Mesenchymal stem cell (in vitro differentiated cells and primary cell): ENCODE measurements at places on chromosomes 7 and 10.
A peak's percentile ranks its signal among the peaks of the same experiment; 100 is the strongest.

GRCh38 chr10:13118784-13119410 is 18.9 kb downstream of the OPTN start:
- peaks cover 20% of the 10 kb centered on the region for H3K36me3 ChIP-seq
- no peak overlapping the region for H3K27ac ChIP-seq
- H3K4me1 ChIP-seq: no peaks in the 10 kb centered on the region
- no peaks in the 10 kb centered on the region for H3K27me3 ChIP-seq
- no peak for DNase-seq
- no peak overlapping the region for H3K4me3 ChIP-seq

DNA sequence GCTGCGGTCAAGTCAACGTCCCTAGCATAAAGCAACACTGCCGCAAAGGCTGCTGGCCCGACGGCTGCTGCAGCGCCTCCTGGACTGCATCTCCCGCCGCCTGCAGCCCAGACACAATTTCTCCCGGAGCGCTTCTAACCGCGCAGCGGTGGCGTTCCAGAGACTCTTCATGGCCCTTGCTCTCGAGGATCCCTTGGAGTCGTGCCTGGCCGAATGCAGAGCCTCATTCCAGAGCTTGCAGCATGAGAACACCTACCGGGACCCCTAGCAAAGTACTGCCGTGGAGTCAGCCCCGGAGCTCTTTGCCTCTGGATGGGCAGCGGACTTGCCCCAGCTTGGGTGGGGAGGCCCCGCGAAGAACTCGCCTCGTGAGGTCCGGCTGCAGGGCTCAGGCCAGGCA is 79.7 kb upstream of the ZNF32 start:
- H3K27ac ChIP-seq: no peak overlapping the region
- peaks cover 5% of the 10 kb centered on the region for H3K27me3 ChIP-seq
- no peaks in the 10 kb centered on the region for H3K4me1 ChIP-seq
- H3K4me3 ChIP-seq: no peak overlapping the region

GRCh38 chr10:24883176-24883575 is 69.2 kb downstream of the PRTFDC1 start:
- no peak overlapping the region for H3K4me3 ChIP-seq
- H3K36me3 ChIP-seq: no peaks in the 10 kb centered on the region
- DNase-seq: no peak
- H3K4me1 ChIP-seq: peaks cover 9% of the 10 kb centered on the region

DNA sequence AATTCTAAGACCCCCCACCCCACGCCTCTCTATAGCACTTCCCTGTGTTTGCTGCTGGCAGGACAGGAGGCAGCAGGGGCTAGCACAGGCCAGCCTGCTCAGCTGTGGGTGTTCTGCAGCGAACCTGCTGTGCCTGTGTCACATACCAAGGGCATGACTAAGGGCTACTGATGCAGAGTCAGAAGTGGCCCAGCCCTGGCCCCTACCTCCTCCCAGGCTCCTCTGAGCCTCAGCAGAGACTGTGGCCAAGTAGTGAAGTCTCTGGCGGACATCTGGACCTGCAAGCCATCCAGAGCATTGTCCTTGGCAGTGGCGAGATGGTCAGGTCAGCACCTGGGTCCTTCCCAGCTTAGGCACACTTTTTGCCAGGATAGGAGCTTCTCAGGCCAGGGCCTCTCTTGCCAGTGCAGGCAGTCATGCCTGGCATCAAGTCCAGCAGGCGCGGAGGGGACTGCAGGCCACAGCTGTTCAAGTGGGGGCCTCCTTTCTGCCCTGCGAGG is 116.3 kb upstream of the RET start:
- peaks cover 18% of the 10 kb centered on the region for H3K27me3 ChIP-seq
- peaks cover 13% of the 10 kb centered on the region for H3K4me1 ChIP-seq
- peak; percentile 9 for DNase-seq
- no peaks in the 10 kb centered on the region for H3K36me3 ChIP-seq
- H3K27ac ChIP-seq: peak overlapping the region; percentile 64

GRCh38 chr10:16602104-16602775 is 80.6 kb upstream of the C1QL3 start:
- no peak overlapping the region for H3K4me3 ChIP-seq
- H3K4me1 ChIP-seq: peaks cover 4% of the 10 kb centered on the region

DNA sequence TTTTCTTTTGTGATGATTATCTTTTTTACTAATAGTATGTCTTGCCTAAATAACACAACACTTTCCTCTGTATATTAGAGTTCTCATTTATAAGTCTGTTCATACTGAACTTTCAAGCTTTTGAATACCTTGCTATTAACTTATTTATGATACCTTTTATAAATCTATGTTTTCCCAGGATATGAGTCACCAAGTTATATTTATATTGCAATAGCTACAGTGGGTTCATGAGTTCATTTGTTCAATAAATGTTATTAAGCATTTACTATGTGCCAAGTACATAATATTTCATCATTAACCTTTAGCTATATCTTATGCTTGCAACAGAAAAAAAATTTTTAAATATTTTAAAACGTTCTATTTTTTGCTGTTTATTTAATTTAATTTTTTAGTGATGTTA is 18.3 kb downstream of the CLCN1 start:
- H3K4me3 ChIP-seq: no peak overlapping the region
- H3K36me3 ChIP-seq: no peaks in the 10 kb centered on the region
- no peak for DNase-seq

- H3K36me3 ChIP-seq: no peaks in the 10 kb centered on the region
- H3K4me3 ChIP-seq: no peak overlapping the region
- H3K27me3 ChIP-seq: no peaks in the 10 kb centered on the region
- no peak overlapping the region for H3K27ac ChIP-seq
These were observed 12.3 kb upstream of the KIF5B start for GRCh38 chr10:32068569-32068968.

DNA sequence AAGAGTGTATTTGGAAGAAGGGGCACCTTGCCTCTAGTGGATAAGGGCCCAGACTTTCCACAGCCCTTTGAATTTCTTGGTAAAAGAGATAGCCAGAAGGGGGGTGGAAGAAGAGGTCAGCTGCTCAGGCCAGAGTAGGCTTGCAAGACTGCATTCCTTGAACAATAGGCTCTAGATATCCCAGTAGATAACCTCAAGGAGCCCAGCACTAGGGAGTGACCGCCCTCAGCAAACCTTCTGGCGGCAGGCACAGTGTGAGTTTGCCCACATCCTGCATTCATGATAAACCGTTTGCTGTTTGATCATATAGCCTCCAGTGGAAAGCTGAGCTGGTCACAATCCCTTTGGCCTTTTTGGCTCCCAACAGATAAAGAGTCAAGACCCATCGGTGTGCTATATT is 70.5 kb downstream of the NPY start:
- H3K4me1 ChIP-seq: no peaks in the 10 kb centered on the region
- no peak overlapping the region for H3K4me3 ChIP-seq
- no peak overlapping the region for H3K27ac ChIP-seq
- H3K36me3 ChIP-seq: no peaks in the 10 kb centered on the region

- no peak overlapping the region for H3K27ac ChIP-seq
- no peaks in the 10 kb centered on the region for H3K27me3 ChIP-seq
- H3K36me3 ChIP-seq: no peaks in the 10 kb centered on the region
- peak; percentile 41 for DNase-seq
- H3K4me3 ChIP-seq: no peak overlapping the region
These were observed 40.2 kb downstream of the ARL4A start for GRCh38 chr7:12727455-12728191.

DNA sequence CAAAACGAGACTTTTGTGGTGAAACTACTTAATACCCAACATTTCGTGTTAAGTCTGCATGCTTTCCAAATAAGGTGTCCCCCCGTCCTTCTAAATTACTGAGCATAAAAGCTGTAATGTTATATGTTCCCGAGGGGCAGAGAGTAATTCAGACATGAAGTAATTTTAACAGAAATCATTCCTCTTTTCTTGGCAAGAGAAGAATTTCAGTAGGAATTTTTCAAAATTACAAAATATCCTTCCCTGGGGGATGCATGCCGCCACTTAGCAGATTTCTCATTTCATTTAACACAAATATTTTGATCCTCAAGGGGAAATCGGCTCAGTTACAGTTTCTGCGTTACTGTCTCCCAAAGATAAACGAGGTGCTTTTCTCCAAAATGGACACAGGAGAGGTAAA is 213.2 kb upstream of the RHOBTB1 start:
- no peaks in the 10 kb centered on the region for H3K36me3 ChIP-seq
- H3K27me3 ChIP-seq: peaks cover 46% of the 10 kb centered on the region
- H3K4me3 ChIP-seq: no peak overlapping the region
- H3K4me1 ChIP-seq: no peaks in the 10 kb centered on the region

DNA sequence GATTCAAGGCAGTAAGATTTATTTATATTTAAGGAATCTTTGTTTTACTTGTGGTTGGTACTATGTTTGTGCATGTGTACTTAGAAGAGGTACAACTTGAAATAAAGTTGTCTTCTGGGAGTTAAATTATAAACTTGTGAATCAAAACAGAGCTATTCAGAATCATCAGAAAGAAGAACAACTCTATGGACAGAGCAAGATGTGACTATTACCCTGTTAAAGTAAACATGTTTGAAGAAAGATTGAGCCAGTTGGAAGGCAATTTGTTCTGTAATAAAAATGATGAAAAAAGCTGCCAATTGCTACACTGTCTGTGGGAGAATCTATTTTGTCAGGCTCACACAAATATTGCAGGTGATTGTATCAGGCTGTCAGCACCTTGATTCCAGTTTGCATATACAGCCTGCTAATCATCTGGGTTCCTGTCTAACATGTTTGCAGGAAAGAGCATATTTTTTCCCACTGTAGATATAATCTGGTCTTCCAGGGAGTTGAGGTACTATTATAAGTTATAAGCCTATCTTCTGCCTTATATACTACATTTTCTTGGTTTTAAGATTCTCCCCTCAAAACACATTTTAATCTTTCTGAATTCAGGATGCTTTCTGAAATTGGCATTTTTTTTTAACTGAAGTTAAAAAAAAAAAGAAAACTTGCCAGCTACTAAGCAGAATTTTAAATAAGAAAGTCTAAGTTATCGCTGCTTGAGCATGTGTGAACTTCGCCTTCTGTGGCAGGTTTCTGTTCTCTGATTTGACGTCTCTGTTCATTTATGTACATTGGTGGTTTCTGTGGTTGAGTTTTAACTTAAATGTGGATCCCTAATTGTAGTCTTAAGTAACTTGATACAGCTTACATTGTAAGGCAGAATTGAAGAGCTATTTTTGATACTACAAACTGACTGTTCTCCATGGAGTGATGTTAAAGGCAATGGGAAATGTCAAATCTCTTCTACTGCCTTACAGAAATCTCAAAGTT is 46.0 kb downstream of the ZNRF2 start:
- no peak overlapping the region for H3K4me3 ChIP-seq
- H3K36me3 ChIP-seq: no peaks in the 10 kb centered on the region
- no peak for DNase-seq
- no peak overlapping the region for H3K27ac ChIP-seq

DNA sequence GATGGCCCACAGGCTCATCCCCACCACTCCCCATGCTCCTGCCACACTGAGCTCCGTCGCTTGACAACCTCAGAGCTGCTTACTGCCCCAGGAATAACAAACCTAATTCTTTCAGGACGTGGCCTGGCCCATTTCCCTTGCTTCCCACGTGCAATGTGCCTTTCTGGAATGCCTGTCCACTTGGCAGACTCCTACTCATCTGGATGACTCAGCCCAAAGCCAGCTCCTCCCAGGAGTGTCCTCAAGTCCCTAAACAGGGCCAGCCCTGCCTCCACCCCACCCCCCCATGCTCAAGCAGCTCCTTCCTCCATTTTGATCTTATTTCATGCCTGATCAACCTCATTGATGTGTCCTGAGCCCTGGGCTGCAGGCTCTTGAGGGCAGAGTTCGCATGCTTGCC is 164.9 kb upstream of the RNF32 start:
- no peaks in the 10 kb centered on the region for H3K27me3 ChIP-seq
- no peak overlapping the region for H3K27ac ChIP-seq
- H3K36me3 ChIP-seq: no peaks in the 10 kb centered on the region
- no peak overlapping the region for H3K4me3 ChIP-seq
- H3K4me1 ChIP-seq: peaks cover 13% of the 10 kb centered on the region

GRCh38 chr7:94288096-94288495 is 106.6 kb upstream of the COL1A2 start:
- no peaks in the 10 kb centered on the region for H3K36me3 ChIP-seq
- no peak overlapping the region for H3K4me3 ChIP-seq
- no peaks in the 10 kb centered on the region for H3K4me1 ChIP-seq
- no peak for DNase-seq
- no peaks in the 10 kb centered on the region for H3K27me3 ChIP-seq
- H3K27ac ChIP-seq: no peak overlapping the region

GRCh38 chr10:60073781-60074656 is 167.7 kb upstream of the CCDC6 start:
- peaks cover 9% of the 10 kb centered on the region for H3K36me3 ChIP-seq
- no peaks in the 10 kb centered on the region for H3K4me1 ChIP-seq
- no peak overlapping the region for H3K27ac ChIP-seq
- no peaks in the 10 kb centered on the region for H3K27me3 ChIP-seq
- DNase-seq: no peak
- no peak overlapping the region for H3K4me3 ChIP-seq

DNA sequence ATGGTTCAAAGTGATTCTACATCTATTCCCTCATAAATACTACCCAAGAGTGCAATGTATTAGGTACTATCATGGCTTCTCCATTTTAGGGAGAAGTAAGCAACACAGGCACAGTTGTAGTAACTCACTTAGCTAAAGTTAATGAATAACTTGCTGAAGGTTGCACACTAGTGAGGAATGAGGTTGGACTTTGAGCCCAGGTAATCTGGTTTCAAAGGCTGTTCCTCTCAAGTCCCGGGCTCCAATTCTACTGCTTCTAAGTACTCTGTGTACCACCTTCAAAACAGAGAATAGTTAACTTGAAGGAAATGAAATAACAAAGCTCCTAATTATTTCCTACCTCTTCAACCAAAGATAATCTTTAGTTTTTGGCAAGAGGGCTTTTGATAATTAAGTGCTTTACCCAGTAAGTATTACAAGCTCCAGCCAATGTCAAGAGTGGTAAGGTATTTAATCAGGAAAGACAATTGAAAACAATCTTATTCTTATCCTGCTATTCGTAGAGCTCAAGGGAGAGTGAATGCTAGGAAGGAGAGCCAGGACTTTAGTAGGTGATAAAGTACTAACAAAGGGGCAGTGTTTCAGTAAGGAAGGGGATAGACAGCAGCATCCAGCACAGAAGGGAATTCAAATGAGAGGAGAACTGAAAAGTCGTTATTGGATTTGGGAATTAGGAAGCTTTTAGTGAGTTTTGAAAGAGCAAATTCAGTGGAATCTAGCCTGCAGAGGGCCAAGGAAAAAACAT is 158.2 kb upstream of the PTPRZ1 start:
- no peak overlapping the region for H3K27ac ChIP-seq
- H3K4me1 ChIP-seq: no peaks in the 10 kb centered on the region
- H3K4me3 ChIP-seq: no peak overlapping the region
- DNase-seq: no peak
- no peaks in the 10 kb centered on the region for H3K27me3 ChIP-seq
